ENCODE measurements at places on chromosomes 7 and 10.

DNA sequence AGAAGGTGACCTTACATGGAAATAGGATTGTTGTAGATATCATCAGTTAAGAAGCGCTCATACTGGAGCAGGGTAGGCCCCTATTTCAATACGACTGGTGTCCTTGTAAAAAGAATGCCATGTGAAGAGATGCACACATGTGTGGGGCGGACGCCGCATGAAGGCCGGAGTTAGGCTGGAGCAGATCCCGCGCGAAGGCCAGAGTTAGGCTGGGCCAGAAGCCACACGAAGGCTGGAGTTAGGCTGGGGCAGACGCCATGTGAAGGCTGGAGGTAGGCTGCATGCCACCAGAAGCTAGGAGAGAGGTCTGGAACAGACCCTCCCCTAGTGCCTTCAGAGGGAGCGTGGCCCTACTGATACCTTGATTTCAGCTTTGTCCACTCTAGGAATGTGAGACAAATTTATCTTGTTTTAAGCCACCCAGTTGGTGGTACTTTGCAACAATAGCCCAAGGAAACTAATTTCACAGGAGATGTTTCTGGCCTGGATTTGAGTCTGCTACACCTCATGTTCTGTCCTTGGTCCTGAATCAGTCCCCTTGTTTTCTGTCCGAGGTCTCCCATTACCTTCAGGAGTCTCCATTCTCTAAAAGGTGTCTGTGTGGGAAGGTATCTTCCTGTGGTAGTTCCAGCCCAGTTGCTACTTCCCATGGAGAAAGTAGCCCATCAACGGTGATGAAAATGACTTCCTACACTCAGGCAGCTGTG is 585.8 kb downstream of the LRMDA start:
- DNase-seq: no peak

DNA sequence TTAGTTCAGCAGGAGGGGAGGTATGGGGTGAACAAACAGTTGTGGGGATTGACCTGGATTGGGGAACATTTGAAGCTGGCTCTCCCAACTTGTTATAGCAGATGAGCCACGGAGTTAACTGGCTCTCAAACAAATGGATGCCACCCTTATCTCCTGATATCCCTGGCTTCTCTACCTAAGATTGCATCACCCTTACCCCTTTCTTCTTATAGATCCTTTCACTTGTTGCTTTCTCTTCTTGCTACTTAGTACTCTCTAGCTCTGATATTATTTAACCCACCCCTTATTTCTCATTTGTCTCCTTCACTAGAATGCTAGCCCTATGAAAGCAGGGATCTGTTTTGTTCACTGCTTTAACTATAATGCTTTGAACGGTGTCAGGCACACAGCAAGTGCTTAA is 22.3 kb upstream of the KLF14 start:
- no peak for DNase-seq

DNA sequence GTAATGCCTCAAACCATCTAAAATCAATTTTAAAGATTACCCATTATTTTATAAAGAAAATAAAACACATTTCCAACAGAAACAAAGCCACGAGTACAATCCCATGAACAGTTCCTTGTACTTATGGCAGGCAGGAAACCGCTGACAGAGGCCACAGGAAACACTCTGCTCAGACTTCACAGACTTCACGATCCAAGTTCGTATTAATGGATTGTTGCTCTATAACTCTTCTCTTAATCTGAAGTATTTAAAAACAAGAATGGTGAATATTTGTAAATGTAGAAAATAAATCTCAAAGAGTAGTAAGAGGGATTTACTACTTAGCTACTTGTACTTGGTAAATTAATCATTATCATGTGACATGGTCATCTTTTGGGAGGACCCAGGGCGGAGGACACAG is 78.3 kb downstream of the SNX10 start:
- DNase-seq: no peak

DNA sequence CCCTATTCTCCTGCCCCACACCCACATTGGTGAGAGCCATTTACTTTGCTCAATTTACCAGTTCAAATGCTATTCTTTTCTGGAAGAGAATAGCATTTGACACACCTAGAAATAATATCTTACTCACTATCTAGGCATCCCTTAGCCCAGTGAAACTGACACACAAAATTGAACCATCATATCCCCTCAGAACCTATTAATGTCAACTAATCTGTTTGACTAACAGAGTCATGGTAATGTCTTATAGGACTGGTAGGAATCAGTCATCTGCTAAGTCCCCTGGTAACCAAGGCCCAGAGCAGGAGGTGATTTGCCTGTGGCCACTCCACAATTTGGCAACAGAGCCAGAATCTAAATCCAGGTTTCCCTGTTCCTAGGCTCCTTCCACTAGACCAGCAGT is 63.3 kb downstream of the PPP1R3C start:
- no peak for DNase-seq

GRCh38 chr7:92595281-92595680 is 5.1 kb upstream of the FAM133B start:
- DNase-seq: no peak

GRCh38 chr10:45421221-45422097 is 47.4 kb downstream of the ALOX5 start:
- no peak for DNase-seq

DNA sequence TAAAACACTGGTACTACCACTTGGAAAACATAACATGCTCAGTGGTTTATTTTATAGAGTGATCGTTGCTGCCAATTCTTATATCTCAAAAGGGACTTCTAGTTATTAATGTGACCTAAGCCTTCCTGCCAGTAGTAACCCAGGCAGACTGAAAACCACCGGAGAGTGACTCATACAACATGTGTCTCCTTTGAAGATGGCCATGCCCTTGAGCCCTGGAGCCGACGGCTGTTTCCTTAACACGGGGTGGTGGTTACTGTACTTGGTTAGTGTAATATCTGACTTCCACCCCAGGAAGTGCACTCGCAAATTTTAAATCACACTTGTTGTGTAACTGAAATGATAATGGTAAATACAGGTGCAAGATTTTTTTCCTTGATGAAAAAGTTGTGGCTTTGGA is 30.5 kb downstream of the JAKMIP3 start:
- DNase-seq: no peak

DNA sequence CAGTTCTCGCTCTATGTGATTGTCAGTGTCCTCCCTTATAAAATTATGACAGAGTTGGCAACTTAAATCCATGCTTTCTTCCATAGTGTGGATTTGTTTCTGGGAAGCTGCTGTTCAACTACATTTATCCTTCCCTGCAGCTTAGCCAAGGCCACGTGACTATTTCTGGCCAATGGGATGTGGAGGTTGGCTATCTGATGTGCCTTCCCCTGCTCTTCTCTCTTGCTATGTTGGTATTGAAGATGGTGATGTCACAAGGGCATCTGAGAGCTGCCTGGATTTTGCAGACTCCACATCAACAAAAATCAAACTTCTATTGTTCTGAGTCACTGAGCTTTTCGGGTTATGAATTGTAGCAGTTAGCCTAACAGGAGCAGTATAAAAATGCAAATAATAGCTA is 164.9 kb upstream of the RHOBTB1 start:
- no peak for DNase-seq

GRCh38 chr10:21505711-21506278 is 19.7 kb downstream of the SKIDA1 start:
- DNase-seq: no peak

DNA sequence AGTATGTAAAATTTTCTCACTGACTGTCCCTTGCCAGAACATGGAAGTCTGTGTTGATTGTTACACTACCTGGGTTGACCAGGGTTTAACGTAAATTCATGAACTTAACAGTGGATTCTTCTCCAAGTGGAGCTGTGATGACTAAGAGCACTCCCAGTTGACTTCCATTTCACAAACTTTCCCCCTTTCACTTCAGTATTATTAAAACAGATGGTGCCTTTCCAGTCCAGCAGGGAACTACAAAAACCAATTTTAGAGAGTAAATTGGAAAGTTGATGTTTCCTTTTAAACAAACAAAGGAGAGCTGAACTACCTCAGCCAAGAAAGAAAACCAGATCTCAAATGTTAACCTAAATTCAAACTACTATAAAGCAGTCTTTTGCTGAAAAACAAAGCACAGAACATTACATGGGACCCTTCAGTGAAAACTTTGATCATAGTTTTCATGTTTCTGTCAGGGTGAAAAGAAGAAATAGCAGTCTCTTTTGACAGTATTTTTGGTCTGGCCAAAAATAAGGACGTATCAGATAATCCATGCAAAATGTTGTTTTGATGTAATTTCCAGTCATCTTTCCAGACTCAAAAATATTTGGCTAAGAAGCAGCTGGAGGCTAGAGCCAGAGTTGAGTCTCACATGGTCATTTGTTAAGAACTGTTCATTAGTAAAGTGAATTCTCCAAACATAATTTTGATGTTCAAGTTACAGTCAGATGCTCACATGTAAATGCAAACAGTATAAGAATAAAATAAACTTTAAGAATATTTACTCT is 479.9 kb upstream of the AKR1E2 start:
- DNase-seq: no peak

GRCh38 chr7:7565746-7566650 is 686 bp upstream of the MIOS start:
- no peak for DNase-seq

- DNase-seq: no peak
Observed at GRCh38 chr10:84317174-84317573, 11.2 kb upstream of the CCSER2 start.

DNA sequence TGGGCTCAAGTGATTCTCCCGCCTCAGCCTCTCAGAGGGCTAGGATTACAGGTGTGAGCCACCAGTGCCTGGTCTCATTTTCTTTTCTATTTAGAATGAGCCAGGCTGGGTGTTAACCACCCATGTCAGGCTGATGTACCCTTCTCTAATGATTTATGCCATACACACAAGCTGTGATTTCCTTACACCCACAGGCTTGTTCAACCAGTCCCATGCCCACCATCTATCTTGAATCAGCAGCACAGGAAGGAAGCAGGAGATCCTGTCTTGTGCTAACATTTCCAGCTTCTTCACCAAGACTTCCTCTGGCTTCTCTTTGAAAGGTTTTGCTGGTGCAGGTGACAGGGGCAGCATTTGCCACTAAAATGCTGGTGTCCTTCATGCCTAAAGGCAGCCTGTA is 176.4 kb downstream of the GATA3 start:
- no peak for DNase-seq
